ENCODE measurements at places on chromosomes 11 and 22.

DNA sequence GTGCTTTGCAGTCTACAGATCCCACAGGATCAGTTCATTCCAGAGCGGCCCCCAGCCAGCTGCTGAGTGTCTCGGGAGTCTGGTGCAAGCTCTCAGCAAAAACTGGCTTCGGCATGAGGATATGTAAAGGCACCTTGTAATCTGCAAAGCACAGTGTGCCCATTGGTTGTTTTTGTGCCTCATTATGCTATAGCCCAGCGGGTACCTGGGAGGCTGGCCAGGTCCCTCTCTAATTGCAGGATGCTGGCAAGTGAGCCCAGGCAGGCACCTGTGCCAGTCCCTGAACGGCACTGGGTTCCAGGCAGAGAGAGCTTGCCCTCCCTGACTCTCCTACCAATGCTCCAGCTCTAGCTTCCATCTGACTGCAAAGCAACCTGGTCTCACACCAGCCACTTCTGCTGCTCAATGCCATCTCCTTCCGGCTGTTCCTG is 128.7 kb downstream of the DSCAML1 start:
- no peak for DNase-seq

DNA sequence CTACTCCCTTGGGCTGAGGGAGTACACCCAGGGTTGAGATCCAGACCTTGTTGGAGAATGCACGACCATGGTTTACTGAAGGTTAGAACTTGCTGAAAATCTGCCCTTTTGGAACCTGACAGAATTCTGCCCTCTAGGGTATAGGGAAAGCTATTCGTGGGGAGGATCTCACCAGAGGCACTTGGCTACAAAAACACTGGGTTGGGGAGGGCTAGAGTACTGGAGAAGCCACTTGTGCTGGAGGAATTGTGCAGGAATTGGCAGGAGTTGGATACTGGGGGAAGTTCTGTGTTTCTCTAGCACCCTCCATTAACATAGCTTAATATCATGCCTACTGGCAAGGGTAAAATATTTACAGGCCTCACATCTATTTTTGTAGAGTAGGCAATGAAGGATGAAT is 55.8 kb downstream of the PPME1 start:
- DNase-seq, result no peak

GRCh38 chr11:95659088-95659487 is 130.5 kb downstream of the FAM76B start:
- DNase-seq, result no peak

GRCh38 chr11:11472106-11472505 is 119.1 kb upstream of the CSNK2A3 start:
- no peak for DNase-seq

Data from CD4-positive, alpha-beta T cell (primary cell).